ENCODE measurements at places on chromosomes 3 and 15.

- peak; percentile 29 for DNase-seq
Observed at GRCh38 chr15:63504979-63505841, 817 bp downstream of the USP3 start.

- no peak for DNase-seq
Observed at GRCh38 chr3:24137334-24137733, 192.2 kb downstream of the NR1D2 start.

DNA sequence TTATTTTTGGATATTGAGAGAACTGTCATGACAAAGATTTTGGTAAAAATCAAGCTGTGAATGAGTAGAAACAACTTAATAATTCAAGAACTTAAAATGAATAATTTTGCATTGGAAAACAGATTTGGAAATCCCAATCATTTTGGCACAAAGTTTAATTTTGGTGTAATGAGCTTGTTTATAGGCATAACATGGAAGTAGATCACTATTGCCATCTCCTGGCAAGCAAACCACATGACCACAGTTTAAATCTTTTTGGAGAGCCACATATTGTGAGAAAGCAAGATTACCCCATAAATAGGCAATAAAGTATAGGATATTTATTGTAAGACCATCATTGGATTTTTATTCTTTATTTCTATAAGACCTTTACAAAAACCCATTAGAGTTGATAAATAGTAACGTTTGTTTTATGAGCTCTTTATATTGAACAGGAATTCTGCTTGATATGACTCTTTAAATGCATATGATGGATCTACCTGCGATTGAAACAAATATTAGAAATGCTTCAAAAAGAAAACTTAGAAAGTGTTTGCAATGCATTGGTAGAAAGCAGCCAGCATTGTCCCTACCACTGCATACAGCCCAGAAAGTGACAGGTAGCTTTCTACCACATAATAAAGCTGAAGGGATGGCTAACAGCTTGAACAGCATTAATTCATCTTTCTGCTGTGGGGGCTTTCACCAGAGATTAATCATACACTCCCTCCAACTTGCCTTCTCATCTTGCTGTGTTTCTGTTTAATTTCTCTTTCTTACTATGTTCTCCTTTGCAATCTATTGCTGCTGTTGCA lies 766.8 kb downstream of the TBL1XR1 start:
- DNase-seq, result no peak

DNA sequence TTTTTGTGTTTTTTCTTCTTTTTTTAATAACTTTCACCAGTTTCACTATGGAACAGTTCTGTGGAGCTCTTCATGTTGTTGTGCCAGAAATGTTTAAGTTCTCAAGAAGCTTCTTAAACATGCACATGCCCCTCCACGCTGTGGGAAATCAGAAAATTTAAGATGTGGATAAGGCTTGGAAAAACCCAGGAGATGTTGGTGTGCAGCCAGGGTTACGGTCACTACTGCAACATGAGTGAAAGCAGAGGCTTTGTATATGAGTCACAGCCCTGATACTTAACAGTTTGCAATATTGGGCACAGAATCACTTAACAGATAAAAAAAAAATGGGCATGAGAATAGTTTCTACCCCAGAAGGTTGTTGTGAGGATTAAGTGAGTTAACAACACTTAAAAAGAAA lies 399.9 kb downstream of the LRTM1 start:
- no peak for DNase-seq

- DNase-seq, result no peak
Observed at GRCh38 chr3:150868282-150868681, 37.0 kb downstream of the MINDY4B start.

GRCh38 chr3:37768107-37768809 lies 93.4 kb upstream of the CTDSPL start:
- DNase-seq, result no peak

DNA sequence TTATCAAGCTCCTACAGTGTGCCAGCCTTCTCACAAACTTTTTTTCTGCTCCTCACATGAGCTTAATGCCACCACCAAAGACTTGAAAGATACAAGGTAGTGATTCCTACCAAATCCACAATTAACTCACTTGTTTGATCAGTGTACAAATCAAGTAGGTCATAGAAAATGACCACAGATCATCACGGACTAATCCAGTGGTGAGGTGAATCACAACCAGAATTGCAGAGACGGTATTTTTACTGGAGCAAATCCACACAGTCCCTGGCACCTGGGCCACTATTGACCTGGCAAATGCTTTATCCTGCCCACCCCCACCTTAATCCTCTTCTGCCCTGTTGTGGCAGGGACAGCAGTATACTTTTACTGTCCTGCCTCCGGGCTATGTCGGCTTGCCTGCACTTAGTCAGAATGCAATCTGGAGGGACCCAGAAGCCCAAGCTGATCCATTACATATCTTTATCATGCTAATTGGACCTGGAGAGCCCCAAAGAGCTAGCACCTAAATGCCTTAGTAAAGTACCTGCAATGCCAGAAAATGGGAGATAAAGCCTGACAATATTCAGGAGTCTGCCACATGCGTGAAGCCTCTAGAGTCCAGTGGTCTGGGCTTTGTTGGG lies 83.9 kb upstream of the CDV3 start:
- no peak for DNase-seq

DNA sequence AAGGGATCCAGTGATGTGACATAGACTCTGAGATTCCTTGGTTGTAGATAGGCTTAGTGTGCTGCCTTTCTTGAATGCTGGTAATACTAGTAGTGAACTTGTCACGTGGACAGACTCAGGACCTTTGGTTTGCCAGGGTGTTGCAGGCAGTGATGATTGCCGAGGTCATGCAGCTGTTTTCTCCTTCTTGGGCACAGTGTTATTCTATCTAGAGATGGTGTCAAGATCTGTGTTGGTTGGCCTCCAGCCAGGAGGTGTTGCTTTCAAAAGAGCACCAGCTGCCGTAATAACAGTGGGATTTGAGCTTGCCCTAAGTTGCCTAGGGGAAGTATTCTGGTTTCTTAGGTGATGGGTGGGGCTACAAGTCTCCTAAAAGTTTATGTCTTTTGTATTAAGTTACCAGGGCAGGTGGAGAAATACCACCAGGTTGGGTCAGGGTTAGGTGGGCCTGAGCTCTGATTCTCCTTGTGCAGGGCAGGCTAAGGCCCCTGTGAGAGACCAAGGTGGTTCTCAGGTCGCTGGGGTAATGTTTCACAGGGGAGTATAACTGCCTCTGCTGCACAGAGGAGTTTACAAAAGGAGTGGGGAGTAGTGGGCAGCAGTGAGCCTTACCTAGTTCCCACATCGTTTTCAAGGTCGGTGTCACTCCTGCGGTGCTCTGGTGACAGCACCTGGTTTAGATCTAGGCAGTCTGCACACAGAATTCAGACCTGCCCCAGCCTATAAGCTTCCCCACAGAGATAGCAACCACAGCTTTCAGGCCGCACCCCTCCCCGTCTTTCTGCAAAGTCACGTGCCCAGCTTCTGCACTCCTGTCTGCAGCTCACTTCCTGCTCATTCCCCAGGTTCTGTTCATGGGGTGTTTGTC lies 350.3 kb downstream of the DOCK3 start:
- DNase-seq, result peak; percentile 49

GRCh38 chr15:64930778-64931371 lies 19.2 kb downstream of the ANKDD1A start:
- DNase-seq, result no peak

- no peak for DNase-seq
Observed at GRCh38 chr3:44584646-44585501, at the start of gene ZNF660. Gene ZNF660, plus strand, starts transcription at chr3:44584964. Its CDS starts 9,230 bp downstream, at chr3:44594194.

DNA sequence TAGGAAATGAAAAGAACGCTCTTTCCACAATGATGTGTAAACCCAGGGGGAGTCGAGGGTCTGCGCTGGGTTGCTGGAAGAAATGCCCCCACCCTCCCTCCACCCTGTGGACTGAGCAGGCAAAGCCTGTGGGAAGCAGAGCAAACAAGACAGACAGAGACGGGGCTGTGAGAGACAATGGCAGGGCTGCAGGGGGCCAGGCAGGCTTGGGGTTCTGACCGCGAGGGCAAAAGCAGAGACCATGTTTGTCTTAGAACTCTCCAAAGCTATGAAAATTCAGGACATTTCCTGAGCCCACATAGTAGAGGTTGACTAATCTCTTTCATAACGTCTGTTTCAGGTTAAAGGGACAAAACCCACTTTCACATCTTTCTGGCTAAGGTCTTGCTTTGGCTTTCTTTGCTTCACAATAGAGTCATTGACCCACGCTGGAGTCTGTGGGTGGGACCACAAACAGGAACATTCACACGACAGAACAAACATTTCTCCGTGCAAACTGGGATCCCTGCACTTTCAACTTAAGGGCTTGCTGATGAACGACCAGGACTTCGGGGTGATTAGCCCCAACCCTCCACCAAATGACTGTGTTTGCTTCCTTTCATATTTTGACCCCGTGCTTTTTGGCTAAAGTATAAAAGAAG lies 156.0 kb upstream of the TPM1 start:
- no peak for DNase-seq

DNA sequence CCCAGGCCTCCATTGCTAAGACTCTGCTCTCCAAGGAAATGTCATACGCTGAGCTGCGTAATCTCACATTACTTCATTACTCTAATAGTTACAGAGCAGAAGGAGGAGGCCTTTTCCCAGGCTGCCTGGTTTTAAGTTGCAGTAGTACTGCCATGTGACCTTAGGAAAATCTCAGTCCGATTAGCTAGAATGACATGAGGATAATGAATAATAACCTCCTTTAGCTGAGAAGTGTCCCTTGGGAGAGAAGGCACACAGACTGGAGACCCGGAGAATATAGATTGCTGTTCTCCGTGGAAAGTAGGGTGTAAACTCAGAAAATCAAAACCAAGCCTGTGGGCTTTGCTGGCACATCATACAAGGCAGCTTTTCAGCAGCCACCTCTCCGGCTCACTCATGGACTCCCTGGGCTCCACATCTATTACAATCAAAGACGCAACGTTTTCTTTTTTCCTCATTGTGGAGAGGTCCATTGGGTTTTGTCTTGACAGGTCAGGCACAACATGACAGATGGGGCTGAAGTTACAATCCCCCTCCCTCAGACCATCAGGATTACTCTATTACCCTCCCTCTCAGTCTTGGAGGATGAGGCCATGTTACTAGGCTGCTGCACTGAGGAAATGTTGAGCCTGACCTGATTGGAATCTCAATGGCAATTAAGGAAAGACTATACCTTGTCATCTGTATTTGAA lies 134.8 kb upstream of the MB21D2 start:
- DNase-seq, result no peak

DNA sequence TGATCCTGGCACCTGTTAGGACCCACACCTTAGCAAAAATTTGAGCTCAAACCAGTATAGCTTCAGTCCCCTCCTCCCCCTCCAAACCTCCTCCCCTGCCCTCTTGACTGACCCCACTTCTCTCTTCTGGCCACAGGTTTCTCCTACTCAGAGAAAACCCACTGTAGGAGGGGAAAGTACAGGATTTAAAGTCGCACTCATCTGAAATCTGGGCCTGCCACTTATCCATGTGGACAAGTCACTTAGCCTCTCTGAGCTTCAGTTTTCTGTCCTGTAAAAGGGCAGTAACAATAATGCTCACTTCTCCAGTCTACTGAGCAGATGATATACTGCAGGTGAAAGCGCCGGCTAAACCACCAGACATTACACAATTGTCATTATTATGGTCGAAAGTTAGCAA lies 142.7 kb downstream of the MEGF11 start:
- no peak for DNase-seq

DNA sequence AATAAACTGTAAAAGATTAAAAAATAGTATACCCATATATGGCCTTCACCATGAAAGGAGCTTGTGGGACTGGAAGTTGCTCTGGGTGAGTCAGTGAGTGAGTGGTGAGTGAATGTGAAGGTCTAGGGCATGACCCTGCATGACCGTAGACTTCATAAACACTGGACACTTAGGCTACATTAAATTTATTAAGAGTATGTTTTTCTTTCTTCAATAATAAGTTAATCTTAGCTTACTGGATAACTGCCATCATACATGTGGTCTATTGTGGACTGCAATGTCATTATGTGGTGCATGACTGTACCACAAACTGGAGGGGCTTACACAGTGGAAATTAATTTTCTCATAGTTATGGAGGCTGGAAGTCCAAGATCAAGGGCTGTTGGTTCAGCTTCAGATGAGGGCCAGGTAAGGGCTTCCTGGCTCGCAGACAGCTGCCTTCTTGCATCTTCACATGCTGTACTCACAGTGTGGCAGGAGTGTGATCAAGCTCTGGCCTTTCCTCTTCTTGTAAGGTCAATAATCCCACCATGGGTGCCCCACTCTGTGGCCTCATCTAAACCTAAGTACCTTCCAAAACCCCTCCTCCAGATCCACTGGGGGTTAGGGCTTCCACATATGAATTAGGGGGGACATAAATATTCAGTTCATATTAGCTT lies 40.8 kb upstream of the PRR23E start:
- no peak for DNase-seq

DNA sequence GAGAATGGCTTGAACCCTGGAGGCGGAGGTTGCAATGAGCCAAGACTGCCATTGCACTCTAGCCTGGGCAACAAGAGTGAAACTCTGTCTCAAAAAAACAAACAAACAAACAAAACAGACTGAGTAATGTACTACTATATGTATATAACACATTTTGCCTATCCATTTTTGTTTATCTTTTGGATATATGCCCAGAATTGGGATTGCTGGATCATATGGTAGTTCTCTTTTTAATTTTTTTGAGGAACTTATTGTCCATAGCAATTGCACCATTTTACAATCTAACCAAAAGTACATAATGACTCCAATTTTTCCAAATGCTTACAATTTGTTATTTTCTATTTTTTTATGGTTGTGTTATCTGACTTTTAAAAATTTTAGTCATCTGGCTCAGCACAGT lies 47.3 kb downstream of the GMPS start:
- no peak for DNase-seq

GRCh38 chr3:171678971-171679492 lies 131.3 kb downstream of the PLD1 start:
- no peak for DNase-seq

GRCh38 chr15:57215326-57215725 lies 161.0 kb upstream of the CGNL1 start:
- DNase-seq, result no peak

GRCh38 chr3:158568784-158569183 lies 2.2 kb upstream of the MLF1 start:
- no peak for DNase-seq

DNA sequence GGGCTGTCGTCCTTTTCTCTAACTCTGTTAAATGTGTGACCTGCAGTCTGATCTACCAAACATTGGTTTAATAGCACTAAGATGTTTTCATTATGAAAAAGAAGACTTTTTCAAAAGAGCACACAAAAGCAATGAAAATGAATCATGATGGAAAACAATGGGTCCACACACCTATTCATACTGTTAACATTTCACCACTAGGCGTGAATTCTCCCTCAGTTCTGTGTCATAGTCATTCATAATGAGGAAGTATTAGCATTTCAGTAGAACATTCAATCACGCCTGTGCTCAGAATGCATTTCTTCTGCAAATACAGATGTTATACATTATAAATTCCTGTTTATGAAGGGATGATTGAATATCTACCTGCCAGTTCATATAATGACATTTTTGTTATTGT lies 35.9 kb downstream of the EIF4E3 start:
- DNase-seq, result no peak

GRCh38 chr3:72692990-72693389 lies 155.3 kb downstream of the SHQ1 start:
- DNase-seq, result no peak

DNA sequence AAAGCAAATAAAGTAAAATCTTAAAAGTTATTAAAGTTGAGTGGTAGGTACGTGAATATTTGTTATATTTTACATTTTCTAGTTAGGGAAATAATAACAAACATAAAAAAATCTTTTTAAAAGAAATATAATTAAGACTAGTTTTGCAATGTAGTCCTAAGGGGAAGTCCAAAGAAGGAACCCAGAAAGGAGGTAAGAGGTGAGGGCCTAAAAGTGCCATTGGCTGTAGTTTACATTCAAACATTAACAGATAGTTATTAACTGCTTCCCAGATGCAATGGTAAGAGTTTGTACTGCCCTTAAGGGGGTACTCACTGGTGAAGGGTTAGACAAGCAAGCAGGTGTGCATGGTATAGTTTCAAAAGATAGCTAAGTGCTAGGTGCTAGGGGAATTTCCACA lies 79.2 kb downstream of the B3GALNT1 start:
- no peak for DNase-seq

All from stimulated activated CD8-positive, alpha-beta memory T cell treated with anti-CD3 and anti-CD28 coated beads, Interleukin-7, amount 100 ng/mL, for 4 hours (primary cell).